ENCODE measurements at places on chromosomes 6 and 20.

- DNase-seq = peak; percentile 61
These were observed 12.3 kb downstream of the TMEM14B start for GRCh38 chr6:10759884-10760329.

DNA sequence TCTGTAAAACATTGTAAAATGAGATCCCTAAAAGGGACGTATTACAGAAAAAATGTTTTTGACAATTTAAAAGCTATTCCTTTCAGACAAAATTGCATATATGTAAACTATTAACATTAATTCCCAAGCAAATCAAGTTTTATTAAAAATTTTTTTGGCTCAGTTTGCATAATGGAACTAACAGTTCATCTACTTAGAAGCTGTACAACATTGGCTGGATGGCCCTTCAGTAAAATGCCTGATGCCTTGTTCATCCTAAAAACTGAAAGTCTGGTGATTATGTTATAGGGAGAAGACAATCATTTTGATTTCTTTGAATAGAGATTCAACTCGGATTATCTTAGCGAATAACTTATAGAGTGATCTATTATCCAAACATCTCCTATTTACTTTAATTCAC lies 52.8 kb downstream of the ADGRG6 start:
- DNase-seq = no peak

GRCh38 chr6:149963212-149963461 lies 606 bp upstream of the ULBP1 start:
- peak; percentile 74 for DNase-seq

GRCh38 chr6:84618836-84619235 lies 145.6 kb downstream of the TBX18 start:
- peak; percentile 28 for DNase-seq

DNA sequence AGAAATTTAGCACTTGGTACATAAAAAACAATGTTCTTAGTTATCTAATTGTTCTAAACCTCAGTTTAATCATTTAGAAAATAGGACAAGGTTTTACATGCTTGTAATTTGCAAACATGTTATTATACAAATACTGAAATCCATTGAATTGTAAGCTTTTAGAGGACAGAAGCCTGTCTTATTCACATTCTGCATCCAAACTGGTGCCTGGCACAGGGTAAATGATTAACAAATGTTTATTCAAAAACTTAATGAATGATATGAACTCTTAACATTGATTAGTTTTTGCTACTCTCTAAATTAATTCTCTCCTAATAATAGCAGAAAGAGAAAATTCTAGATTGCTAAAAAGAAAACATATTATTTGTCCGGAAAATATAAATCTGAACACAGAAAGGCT lies 58.4 kb upstream of the MCM9 start:
- DNase-seq = no peak

DNA sequence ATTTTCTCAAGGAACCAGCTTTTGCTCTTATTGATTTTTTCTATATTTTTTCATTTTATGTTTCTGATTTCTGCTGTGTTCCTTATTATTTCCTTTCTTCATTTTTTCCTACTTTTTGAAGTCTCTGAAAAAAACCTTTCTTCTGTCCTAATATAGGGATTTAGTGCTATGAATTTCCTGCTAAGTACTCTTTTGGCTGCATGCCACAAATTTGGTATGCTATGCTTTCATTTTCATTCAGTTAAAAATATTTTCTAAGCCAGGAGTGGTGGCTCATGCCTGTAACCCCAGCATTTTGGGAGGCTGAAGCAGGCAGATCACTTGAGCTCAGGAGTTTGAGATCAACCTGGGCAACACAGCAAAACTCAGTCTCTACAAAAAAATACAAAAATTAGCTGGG lies 30.6 kb downstream of the SIRPD start:
- no peak for DNase-seq

GRCh38 chr6:17193106-17193775 lies 87.9 kb upstream of the RBM24 start:
- DNase-seq = no peak

GRCh38 chr6:56851074-56851473 lies 103.8 kb upstream of the BEND6 start:
- no peak for DNase-seq

DNA sequence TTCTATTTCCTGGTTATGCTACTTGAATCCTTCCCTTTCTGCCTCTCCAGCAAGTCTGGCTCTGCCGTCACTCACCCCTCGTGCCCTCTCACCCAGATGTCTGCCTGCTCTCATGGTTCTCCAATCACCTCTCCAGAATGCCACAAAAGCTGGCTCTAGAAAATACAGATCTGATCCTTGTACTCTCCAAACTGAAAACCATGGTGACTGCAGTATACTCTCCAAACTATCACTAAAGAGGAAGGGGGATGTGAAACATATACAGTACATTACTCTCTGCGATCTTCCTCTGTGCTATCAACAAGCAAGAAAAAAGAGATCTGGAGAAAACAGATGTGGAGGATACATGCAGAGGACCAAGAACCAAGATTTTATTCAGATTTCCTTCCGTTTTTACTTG lies 91.1 kb downstream of the ATXN1 start:
- no peak for DNase-seq

GRCh38 chr6:122799916-122800686 lies 11.0 kb downstream of the SMPDL3A start:
- DNase-seq = no peak

DNA sequence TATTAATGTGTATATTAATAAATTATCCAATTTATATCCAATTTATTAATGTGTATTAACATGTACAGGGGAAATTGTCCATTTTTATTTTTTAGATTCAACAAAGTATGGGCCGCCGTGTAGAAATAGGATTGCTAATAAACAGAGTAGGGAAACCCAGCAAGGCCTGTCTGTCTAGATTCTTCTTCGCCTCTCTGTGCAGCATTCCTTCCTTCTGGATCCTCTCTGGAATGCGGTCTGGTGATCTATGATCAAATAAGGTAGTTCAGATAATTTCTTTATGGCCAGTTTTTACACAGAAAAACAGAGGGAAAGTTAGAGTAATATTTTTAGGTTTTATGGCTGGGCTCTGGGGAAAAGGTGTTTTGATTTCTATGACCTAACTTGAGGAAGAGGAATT lies 19.9 kb upstream of the HFE start:
- DNase-seq = no peak

DNA sequence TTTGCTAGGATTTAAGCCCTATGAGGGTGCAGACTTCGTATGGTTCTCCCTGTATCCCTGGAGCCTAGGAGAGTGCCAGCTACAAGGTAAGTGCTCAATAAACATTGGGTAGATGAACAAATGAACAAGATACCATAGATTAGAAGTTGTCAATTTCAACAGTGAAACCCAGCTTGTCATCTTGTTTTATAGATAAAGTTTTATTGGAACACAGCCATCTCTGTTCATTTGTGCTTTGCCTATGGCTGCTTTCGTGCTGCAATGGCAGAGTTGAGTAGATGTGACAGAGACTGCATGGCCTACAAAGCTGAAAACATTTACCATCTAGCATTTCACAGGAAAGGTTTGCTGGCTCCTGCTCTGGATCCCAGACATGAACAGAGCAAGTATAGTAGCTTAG lies 5.6 kb downstream of the DAAM2 start:
- no peak for DNase-seq

DNA sequence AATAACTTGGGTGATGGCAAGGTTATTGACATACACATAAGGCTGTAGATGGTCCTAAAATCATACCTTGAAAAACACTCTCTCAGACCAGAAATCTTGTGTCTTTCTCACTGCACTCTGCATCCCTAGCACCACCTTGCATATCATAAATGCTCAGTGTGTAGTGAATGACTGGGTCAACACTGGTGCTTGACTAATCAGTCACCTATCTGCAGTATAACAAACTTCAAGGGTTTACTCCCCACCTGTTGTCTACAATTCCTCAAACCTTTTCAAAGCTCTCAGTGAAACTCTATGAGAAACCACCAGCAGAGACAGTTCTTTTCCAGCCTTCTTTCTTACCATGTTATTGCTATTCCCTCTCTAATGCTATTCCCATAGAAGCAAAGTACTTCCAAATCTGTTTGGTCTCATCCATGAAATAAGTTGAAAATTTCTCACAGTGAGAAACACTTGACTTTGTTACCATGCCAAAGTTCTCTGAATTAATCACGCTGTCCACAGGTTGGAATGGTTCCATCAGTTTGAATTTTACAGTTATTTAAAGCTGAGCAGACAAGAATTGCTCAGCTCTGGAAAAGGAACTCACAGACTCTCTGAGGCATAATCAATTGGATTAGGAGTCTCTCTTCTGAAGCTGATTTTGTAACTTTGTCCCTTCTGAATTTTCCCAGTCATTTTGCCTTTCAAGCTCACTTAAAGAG lies 104.8 kb upstream of the EYA4 start:
- no peak for DNase-seq

GRCh38 chr20:48298851-48299484 lies 513.7 kb upstream of the SULF2 start:
- peak; percentile 26 for DNase-seq

DNA sequence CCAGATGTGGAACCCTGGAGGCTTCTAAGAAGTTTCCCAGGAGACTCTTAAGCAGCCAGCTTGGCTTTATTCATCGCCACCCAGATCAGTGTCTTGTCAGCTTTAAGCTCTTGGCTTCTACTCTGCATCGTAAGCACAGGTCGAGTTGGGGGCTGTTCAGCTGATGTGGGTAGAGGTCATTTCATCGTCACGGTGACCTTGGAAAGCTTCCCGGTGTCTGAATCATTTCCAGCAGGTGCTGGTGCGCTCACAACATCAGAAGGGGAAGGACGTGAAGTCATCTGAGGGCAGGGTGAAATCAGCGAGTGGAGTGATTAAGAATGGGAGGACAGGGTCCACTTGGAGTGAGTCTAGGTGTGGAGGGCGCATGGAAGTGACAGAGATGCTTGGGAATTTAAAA lies 112.6 kb downstream of the SASH1 start:
- no peak for DNase-seq

DNA sequence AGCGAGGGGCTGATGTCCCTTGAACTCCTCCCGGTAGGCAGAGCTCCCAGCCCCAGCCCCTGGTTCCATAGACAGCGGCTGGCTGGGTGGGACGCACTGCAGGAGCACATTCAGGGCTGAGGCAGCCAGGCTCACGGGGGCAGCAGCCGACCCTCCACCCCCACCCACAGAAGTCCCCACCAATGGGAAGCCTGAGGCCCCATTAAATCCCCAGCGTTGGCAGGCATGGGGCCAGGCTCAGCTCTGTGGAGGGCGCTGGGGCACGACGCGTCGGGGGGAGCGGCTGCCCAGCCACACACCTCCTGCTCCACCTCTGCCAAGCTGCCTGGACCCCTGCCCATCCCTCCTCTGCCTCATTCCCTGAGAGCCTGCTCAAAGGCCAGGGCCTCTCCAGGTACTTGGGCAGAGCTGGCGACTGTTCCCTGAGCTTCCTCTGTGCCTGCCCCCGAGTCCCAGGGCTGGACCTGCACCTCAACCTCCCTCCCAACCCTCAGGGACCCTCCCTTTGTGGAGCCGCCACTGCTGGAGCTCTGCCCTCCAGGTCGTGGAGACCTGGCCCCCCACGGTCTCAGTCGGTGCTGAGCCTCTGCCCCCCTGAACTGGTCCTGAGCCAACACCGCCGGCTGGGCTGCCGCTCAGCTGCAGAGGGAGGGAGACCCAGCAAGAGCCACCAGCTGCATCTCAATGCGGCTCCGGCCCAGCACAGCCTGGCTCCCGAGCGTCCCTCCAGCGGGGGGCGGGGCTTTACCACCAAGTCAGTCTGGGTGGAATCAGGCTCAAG lies 9.1 kb downstream of the CHRNA4 start:
- DNase-seq = no peak

DNA sequence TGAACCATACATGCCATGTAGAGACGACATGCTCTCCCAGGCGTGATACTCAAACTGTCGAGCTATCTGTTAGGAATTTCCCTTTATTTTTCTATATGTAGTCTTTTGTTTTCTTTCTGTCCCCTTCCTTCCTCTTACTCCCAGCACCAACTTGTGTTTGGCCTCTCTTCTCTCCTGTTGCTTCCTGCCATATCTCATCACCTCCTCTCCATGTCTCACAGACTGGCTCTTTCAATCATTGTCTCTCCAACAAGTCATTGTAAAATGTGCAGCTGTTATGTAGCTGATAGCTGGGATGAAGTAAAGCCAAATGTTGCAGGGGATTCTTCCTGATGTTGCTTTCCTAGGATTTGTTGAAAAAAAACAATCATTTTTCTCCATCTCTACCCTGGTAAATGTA lies 234.5 kb downstream of the TMEM242 start:
- no peak for DNase-seq

GRCh38 chr20:7723284-7723683 lies 217.0 kb downstream of the HAO1 start:
- no peak for DNase-seq

GRCh38 chr20:20002101-20002998 lies 14.8 kb upstream of the NAA20 start:
- no peak for DNase-seq

GRCh38 chr20:34536798-34537394 lies 20.7 kb downstream of the DYNLRB1 start:
- no peak for DNase-seq

GRCh38 chr6:86936834-86937218 lies 502 bp upstream of the HTR1E start:
- DNase-seq = no peak

DNA sequence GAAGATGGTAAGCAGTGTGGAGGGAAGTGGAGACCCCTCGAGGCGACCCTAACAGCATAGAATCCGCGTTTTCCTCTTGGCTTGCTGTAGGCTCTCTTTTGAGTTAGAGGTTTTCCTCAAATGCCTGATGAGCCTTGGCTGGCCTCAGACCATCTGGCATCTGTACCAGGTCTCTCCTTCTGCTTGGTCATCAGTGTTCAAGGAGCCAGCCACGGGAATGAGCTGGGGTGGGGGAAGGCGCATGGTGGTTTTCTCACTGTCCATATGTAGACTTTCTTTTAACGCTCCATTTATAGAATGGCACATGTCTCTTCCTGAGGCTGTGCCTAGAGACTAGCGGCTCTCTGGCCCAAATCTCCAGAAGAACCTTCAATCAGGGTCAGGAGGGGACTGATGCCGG lies 8.1 kb upstream of the GUCA1A start:
- DNase-seq = no peak

GRCh38 chr6:154513601-154514320 lies 3.3 kb upstream of the CNKSR3 start:
- DNase-seq = no peak

DNA sequence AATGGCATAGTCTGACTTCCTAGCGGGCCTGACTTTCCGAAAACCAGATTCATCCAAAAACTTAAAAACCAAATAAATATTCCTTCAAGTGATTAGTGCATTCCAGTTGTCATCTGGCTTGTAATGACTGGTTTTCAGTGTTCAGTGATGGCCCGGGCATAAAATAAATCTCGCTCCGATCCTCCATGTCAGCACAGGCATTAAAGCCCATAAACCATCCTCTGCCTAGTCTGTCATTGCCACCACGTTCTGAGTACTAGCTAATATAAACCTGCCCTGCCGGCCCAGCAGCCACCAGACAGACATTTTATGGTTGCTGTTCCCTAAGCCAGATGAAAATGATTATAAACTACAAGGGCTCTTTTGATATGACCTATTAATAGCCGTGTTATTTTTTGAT lies 232.3 kb upstream of the GMDS start:
- DNase-seq = no peak

- DNase-seq = no peak
These were observed 28.6 kb upstream of the NOTCH4 start for GRCh38 chr6:32252331-32253009.

- DNase-seq = no peak
These were observed 274.9 kb downstream of the PRL start for GRCh38 chr6:22021966-22022365.

Data from H54 (cell line).